Hepatocyte (in vitro differentiated cells): ENCODE measurements at places on chromosomes 13 and 19. TPM values are rescaled to one million over a fixed set of nuclear protein-coding genes. Genes with fewer than 3 reads are reported as not detected.

Gene KLHL1
- polyA plus RNA-seq, result 0.57 and 1.2 TPM in 2 replicates

DNA sequence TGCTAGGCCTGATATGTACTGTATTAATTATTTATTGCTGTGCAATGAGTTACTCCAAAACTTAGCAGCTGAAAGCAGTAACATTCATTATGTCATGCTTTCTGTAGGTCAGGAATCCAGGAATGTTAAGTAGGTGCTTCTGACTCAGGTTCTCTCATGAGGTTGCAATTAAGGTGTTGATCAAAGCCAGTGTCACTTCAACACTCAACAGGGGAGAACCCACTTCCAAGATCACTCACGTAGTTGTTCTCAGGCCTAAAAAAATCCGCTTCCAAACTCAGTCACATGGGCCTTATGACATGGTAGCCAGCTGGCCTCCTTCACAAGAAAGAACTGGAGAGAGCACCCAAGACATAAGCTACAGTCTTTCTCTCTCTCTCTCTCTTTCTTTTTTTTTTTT is 211.1 kb upstream of the NBEA start:
- no peaks in the 10 kb centered on the region for H3K27me3 ChIP-seq
- H3K27ac ChIP-seq, result no peak overlapping the region
- H3K4me1 ChIP-seq, result no peaks in the 10 kb centered on the region
- no peak overlapping the region for H3K4me3 ChIP-seq
- no peaks in the 10 kb centered on the region for H3K36me3 ChIP-seq

GRCh38 chr13:25701304-25701703 is 329.5 kb downstream of the ATP8A2 start:
- no peaks in the 10 kb centered on the region for H3K4me1 ChIP-seq
- DNase-seq, result no peak
- no peak overlapping the region for H3K4me3 ChIP-seq
- H3K27me3 ChIP-seq, result no peaks in the 10 kb centered on the region
- H3K27ac ChIP-seq, result no peak overlapping the region

Gene SPTBN4
- polyA plus RNA-seq, result 0.66 and 1.3 TPM in 2 replicates
